NCI-H2227 treated with DMSO at 0.1 percent for 48 hours (cell line): ENCODE measurements at places on chromosomes 3 and 15.

DNA sequence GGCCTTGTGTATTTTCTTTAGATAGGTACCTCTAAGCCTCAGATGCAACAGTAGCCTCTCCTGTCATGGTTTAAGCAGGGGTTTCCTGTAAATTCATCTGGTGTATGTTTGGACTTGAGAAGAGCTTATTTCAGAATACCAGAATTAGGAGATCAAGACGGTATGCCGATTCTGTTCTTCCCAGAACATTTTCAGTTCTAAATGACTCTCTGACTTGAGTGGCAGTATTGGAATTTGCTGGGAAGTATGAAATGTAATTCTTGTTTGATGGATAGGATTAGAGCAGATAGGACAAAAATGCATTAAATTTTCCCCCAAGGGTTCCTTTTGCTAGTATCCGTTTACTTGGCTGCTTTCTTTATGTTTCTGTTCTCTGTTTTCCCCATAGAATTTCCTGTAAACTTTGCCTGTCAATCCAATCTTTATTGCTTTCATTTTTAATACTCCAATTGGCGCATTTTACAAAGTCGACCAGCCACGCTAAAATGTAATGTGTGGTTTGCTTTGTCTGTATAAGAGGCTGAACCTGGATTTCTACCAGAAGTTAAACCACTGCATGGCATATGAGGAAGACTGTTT, 612.2 kb downstream of the RBMS3 start:
- DNase-seq, result no peak

GRCh38 chr15:75454471-75455378, 3.2 kb upstream of the SIN3A start:
- peak; percentile 59 for DNase-seq

DNA sequence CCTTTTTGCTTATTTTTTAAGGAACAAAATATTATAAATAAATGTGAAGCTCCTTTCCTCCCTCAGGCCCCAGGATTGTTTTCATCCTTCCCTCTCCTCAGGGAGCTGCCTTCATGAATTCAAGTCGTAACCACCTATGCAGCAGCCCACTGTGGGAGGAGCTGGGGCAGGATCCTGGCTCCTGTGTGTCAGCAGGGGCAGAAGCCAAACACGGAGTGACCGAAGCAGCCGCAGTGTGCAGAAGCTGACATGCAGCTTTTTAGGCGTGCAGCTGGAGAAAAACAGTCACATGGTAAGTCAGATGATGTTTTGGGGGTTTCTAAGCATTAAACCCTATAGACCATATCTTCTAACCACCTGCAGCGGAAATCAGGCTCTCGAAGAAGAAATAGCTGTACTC, 231.3 kb downstream of the OCA2 start:
- DNase-seq, result no peak

- DNase-seq, result no peak
Measured at GRCh38 chr3:16587681-16588060, 17.6 kb downstream of the DAZL start.
